ENCODE measurements at places on chromosomes 11 and 22.

GRCh38 chr11:56910046-56910773 is 78.5 kb upstream of the OR5AK2 start:
- DNase-seq: no peak

DNA sequence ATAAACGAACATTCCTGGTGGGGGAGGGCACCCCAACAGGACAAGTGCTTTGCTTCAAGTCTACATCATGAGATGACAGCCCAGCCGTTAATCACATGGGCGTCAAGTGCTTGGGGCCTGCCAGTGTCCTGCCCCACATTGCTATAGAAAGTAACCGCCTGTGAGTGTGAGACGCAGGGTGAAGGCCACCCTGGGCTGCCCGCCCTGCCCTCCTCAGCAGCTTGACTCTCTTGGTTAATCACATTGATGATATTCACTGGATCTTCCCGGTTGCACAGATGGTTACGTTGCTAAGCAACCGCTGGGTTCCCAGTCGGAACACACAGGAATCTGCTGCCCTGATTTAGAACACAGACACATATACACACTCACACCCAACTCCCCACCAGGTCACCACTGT is 79.3 kb downstream of the CTTN start:
- DNase-seq: no peak

- no peak for DNase-seq
Observed at GRCh38 chr11:540583-541432, 3.5 kb downstream of the LRRC56 start.

- DNase-seq: peak; percentile 47
Observed at GRCh38 chr11:73384872-73385689, 8.9 kb downstream of the RELT start.

- no peak for DNase-seq
Observed at GRCh38 chr22:48836673-48837340, 990.9 kb downstream of the BRD1 start.

DNA sequence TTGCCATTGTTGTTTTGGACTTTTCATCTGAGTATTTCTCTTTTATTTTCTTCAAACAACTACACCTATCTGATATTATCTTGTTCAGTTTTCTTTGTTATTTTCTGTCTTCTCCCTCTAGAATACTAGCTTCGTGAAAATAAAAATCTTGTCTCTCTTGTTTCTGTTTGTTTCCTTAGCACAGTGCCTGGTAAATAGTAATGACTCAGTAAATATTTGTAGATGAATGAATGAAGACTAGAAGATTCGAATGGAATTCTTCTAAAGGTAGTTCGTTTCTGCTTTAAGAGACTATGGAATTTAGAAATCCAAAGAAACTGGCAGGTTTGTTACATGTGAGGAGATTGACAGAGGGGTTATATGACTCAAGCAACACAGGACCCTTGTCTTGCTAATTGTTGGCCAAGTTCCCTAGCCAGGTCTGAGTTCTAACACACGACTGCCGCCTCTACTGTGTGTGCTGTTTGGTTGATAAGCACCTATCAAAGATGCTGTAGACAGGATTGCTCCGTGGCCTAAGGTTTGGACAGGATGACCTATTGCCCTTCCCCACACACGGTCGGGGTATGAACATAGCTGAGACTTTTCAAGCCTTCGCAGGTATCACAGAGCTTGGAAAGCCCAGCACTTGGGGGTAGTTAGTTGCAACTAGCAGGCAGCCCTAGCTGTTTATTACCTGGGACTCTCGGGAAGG is 831 bp upstream of the TMEM135 start:
- no peak for DNase-seq

DNA sequence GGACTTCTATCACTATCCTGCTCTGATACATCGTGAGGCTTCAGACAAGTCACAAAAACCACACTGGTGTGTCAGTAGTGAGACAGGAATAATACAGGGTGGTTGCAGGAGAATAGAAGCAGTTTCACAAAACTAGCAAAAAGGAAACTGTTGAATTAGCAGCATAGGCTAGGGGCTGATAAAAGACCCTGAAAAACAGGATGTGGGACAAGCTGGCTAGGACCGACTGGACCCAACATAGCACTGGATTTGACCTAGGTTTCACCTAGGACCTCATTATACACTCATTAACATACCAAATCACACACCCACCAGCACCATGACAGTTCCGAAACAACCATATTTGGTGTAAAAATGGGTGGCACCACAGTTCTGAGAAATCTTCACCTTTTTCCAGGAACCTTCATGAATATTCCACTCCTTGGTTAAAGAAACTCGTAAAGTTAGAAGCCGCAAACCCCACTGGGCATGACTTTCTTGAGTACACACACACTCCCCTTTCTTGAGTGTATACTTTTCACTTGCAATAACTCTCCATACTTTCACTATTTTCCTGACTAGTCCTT is 76.2 kb downstream of the SLC1A2 start:
- DNase-seq: peak; percentile 68

- DNase-seq: peak; percentile 7
Observed at GRCh38 chr11:95095858-95096587, 6.4 kb downstream of the ENDOD1 start.

- DNase-seq: no peak
Observed at GRCh38 chr11:70460111-70460510, 61.8 kb downstream of the CTTN start.

- DNase-seq: no peak
Observed at GRCh38 chr22:29203488-29204454, 1.9 kb upstream of the EMID1 start.

DNA sequence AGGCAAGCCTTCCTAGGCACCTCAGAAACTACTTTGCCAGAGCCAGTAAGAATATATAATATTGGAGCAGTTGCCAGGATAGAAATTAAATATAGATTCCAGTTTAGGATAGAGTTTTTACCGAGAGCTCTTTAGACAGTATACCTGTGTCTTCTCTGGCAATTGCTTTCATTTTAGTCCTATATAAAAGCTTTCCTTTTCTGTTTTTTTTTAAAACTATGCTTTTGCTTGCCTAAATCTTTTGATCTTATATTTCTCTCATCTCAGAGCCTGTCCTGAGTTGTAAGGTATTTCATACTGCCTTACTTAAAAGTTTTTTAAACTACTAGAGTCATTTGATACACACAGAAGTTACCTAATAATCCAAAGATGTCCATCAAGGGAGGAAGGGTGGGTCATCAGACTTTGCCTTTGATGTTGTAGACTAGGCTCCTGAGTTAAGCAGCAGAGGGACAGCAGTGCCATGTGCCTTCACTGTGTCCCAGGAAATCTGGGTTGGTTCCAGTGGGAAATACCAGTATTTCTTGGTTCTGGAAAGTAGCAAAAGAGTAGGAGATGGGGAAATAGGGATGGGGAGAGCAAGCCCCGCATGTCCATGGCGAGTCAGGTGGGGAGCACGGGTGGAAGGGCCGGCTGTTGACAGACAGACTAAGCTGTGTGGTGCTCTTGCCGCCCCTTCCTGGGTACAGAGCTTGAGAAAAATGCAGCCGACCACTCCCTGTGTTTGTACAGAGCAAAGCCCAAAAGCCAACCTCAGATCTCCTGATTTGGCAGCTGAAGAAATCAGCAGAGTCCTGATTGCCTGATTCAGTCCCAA is 11.2 kb downstream of the MCAM start:
- DNase-seq: no peak
